ENCODE measurements at places on chromosomes 6 and 20.
A peak's percentile ranks its signal among the peaks of the same experiment; 100 is the strongest.

GRCh38 chr6:160217863-160218262, 40.8 kb downstream of the SLC22A2 start:
- DNase-seq: no peak

- DNase-seq: no peak
Measured at GRCh38 chr6:98831057-98831958, 3.1 kb upstream of the POU3F2 start.

DNA sequence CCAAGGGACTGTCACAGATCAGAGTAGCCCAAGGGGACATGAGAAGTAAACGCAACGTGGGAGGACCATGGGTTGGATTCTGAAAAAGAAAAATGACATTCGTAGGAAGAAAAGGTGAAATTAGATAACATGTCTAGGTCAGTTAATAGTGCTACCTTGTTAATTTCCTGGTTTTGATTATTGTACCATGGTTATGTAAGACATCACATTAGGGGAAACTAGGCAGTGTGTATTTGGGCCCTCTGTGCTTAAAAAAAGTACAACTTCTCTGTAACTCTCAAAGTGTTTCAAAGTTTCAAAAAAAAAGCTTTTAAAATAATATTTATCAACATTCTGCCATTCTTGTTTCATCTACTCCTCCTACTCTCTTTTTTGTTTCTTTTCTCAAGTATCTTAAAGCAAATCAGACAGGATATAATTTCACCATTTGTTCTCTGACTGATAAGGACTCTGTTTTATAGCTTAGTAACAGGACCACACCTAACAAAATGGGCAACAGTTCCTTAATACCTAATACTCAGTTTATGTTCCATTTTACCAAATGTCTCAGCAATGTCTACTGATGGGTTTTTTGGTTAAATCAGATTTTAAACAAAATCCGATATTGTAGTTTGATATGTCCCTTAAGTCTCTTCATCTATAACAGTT, 97.1 kb upstream of the PLCB4 start:
- DNase-seq: no peak

GRCh38 chr6:52650941-52651340, 20.0 kb upstream of the TMEM14A start:
- no peak for DNase-seq

- DNase-seq: no peak
Measured at GRCh38 chr20:9515741-9516233, 1.4 kb downstream of the LAMP5 start.

DNA sequence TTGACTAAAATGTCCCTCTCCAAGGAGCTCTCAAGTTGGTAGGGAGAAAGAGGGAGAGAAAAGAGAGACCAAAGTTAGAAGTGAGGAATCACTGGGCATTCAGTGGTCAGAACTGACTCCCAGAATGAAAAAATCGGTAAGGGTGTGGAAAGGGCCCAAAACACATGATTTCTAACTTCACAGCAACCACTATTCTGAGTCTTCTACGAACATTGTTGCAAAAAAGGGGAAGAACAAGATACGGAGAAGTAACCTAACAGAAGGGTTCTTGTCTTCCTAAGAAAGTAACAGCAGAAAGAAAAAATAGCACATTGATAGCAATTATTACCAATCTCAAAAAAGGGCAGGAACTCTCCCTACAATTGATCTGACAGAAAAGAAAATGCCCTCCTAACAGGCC, 65.6 kb downstream of the ATP9A start:
- DNase-seq: no peak

- DNase-seq: no peak
Measured at GRCh38 chr6:53731866-53732636, 62.8 kb upstream of the LRRC1 start.

GRCh38 chr6:33728438-33728837, 16.9 kb upstream of the UQCC2 start:
- DNase-seq: no peak

- no peak for DNase-seq
Measured at GRCh38 chr6:122374307-122374706, 25.1 kb upstream of the HSF2 start.

DNA sequence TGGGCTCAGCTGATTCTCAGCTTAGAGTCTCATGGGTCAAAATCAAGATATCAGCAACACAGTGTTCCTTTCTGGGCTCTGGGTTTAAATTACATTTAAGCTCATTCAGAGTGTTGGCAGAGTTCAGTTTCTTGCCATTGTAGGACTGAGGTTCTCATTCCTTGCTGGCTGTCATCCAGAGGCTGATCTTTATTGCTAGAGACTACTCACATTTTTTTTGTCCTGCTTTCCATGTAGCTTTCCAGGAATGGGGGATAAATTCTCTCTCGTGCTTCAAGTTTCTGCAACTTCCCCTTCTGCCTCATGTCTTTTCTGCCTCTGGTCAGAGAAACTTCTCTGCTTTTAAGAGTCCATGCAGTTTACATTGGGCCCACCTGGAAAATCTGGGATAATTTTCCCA, 86.9 kb downstream of the RFX6 start:
- DNase-seq: no peak

- no peak for DNase-seq
Measured at GRCh38 chr6:125974214-125974866, 12.0 kb upstream of the TRMT11 start.

- no peak for DNase-seq
Measured at GRCh38 chr20:1628621-1629020, 8.8 kb upstream of the SIRPB1 start.

DNA sequence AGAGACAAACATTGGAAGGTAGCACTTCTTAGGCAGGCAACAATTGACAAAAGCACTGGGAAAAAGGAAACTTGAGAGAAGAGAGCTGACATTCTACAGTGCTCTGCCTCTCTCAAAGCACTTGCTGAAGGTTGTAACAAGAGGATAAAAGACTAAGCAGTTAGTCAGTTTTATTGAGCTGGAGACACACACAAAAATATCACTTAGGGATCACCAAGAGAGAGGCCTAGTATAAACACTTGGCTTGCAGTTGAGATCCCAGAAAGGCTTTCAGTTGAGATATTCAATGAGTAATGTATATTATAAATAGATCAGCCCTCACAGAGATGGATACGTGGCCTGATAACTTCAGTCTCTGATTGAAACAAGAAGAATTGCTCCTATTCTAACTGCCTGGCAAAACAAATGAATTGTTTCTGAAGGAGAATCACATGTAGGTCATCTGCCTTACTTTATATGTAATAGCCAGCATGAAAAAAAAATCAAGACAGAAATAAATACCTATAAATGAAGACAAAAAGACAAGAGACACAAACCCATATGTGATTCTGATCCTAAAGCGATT, 747.2 kb upstream of the MAN1A1 start:
- DNase-seq: no peak

- DNase-seq: no peak
Measured at GRCh38 chr6:42777126-42777822, 4.6 kb upstream of the BICRAL start.

DNA sequence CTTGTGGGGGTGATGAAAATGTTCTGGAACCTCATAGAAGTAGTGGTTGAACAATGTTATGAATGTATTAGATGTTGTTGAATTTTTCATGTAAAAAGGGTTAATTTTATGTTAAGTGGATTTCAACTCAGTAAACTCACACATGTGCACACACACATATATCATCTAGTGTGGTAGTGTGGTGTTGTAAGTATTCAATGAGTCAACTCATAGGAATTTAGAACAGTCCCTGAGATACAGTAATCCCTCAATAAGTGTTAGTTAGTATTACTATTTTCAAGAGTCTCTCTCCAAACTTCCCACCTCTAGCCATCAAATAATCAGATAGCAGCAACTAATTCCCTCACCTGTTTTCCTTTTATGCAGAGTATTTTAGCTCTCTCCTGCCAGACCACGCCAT, 563.1 kb upstream of the JARID2 start:
- no peak for DNase-seq

- no peak for DNase-seq
Measured at GRCh38 chr6:6230286-6230685, 90.2 kb downstream of the F13A1 start.

GRCh38 chr6:75210885-75211739, 5.3 kb upstream of the COL12A1 start:
- no peak for DNase-seq

DNA sequence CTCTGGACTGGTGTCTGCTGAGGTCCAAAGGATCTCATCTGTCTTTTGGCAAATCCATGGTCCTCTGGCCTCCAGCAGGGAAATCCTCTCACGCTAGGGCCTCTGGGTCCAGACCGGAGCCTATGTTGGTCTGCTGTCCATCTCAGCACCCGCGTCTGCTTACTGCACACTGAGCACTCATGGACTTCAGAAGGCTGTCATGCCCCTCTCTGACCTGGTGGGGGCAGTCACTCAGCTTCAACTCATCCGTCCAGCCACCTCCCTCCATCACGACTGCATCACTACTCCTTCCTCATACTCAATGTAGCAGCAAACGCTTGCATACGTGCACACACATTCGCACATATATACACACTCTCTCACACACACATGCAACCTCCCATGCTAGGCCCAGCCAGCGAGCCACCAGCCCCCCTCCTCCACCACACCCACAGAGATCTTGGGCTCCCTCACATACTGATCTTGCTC, 33.3 kb downstream of the GABRR2 start:
- no peak for DNase-seq

- DNase-seq: no peak
Measured at GRCh38 chr20:45578231-45578630, 853 bp downstream of the WFDC8 start.

DNA sequence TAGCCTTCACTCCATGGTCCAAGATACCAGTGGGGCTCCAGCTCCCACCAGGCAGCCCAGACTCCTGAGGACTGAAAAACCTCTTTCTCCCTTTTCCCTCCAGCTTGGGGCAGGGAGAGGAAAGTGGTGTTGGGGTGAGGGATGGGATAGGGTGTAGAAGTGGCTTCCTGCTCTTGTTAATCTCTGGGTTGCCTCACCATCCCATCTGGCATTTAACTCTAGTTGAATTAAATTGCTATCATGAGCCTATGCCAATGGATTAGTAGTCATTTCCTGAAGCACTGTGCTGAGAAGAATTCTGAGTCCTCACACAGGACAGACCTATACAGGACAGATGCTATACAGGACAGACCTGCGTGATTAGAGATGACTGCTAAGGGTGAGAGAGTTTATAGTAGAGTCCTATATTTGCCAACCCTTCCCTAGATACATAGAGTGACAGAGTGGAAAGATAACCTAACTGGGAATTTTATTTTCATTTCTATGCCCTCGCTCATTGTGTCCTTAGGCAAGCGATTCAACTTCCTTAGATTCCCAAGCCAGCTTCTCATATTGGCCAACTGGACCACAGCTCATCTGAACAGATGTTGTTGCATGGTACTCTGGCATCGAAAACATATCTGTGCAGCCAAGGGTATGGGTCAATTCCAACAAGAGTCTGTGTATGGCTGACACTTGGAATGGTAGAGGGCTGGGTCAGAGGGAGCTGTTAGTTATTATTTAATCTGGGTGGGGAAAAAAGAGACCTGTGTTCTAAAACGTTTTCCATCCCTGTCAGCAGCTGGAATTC, 42.8 kb downstream of the MCHR2 start:
- DNase-seq: no peak

DNA sequence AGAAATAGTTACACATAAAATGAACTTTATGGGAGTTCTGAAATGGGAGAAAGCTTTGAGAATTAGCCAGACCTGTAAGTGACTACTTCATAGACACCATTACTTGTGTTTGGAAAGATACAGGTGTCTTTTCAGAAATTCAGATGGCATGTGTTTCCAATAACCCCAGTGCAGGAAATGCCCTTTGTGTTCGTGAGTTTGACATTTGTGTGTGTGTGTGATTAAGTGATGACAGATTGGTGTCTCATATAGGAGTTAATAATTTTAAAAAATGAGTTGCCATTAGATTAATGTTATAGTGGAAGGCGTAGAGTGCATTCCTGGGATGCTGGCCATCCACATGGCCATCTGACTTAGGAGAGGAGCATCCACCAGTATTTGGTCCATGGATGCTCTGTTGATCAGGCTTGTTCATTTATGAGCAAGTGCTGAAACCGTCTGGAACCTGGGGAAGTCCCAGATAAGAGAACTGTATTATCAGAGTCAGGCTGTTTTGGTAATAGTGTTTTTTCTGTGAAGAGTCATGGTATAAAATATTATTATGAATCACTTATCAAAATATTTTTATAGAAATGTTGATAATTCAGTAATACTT, 3.1 kb downstream of the STK4 start:
- no peak for DNase-seq

GRCh38 chr20:8315639-8316573, 183.8 kb downstream of the PLCB1 start:
- no peak for DNase-seq

DNA sequence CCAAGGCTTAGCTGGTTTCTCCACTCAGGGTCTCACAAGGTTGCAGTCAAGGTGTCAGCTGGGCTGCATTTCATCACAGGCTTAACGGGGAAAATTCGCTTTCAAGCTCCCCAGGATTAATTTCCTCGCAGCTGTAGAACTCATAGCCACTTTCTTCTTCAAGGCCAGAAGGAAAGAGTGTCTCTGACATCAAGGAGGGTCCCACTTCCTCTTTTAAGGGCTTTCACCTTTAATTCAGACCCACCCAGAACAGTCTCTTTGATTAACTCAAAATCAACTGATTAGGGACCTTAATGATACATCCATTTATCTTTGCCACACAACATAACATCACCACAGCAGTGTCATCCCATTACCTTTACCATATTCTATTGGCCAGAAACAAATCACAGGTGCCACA, 183.3 kb upstream of the ARID1B start:
- DNase-seq: no peak

DNA sequence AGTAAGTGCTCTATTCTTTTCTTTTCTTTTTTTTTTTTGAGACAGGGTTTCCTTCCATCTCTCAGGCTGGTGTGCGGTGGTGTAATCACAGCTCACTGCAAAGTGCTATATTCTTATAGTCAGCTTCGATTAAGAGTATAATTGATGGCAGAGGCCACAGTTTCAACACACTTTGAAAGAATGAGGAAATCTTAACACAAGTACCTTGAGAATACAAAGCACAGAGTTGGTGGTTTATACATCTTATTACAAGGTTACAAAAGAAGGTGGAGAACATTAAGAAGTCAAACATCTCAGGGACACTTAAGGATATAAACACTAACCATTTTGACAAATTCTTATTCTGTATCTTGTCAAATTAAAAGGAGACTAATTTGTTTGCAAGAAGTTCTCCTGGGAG, 180.5 kb downstream of the SOD2 start:
- no peak for DNase-seq

DNA sequence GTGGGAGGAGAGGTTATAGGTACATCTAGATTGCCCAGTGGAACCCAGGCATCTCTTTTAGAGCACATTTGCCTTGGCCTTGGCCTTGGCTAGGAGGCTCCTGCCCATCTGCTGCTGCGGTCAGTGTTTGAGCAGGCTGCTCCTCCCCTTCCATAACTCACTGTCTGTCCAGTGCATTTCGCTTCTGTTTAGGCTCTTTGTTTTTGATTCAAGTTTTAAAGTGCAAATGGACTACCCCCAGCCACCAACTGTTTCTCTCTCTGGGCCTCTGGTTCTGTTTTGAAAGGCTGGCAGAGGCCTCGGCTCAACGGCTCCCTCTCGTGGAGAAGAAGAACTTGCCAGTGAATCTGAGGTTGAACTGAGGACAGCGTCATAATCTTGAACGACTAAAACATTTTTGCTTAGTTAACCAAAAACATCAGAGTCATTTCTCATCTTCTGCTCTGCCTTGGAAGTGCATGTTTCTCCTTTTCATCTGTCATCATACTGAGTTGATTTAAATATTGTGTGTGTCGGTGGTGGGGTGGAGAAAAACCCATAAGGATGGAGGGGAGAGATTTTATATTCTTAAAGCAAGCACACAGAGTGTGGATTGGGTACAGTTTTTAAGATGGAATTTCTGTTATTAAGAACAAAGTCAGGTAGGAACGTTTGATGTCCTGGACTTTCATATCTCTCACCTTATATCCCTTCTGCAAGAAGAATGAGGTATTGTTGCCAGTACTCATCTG, 171.4 kb downstream of the DTNBP1 start:
- peak; percentile 49 for DNase-seq

All from stimulated activated CD8-positive, alpha-beta memory T cell treated with anti-CD3 and anti-CD28 coated beads, Interleukin-7, amount 100 ng/mL, for 4 hours (primary cell).